ENCODE measurements at places on chromosomes 3 and 15.
A peak's percentile ranks its signal among the peaks of the same experiment; 100 is the strongest.

DNA sequence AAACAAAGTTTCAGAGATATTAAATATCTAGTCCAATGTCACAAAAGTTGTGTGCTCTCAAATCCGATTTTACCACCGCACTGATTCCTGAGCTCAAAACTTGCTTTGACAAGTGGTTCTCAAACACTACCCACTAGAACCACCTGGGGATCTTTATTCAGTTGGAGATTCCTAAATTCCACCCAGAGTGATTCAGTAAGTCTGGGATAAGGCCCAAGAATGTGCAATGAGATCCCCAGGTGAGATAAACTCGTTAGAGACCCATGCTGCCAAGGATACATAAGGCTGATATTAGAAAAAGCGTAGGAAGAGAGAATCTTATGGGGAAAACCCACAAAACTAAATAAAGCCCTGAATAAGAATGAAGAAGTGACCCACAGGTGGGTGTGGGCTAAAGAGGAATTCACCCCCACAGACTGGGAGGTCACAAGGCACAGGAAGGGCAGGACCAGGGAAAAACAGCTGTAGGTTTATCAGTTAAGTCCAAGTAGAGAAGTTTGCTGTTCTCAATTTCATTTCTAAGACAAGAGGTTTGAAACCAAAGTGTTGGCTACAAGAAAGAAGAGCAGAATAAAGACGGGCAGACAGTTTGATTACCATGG is 11.5 kb upstream of the RPS17 start:
- DNase-seq: no peak

- no peak for DNase-seq
Measured at GRCh38 chr15:73925848-73926218, 429 bp upstream of the LOXL1 start.

GRCh38 chr3:29721789-29722188 is 440.9 kb downstream of the RBMS3 start:
- no peak for DNase-seq

DNA sequence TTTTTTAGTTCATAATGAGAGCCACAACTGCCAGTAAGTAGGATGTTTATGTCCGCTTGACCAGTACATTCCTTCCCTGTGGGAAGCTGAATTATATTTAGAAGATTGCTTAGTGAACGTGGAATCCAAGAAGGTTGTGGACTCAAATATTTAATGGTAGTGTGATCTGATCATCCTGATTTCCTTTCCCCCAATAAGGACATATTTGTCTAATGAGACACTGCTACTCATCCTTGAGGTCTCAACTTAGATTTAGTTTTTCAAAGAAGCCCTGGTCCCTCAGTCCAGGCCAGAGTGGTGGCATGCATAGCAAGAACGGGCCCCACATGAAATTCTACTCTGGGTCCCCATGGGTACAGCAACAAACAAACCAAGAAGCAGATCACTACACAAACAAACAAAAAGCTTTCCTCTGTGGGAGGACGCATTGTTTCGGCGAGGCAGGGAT is 60.8 kb downstream of the USP13 start:
- DNase-seq: no peak

DNA sequence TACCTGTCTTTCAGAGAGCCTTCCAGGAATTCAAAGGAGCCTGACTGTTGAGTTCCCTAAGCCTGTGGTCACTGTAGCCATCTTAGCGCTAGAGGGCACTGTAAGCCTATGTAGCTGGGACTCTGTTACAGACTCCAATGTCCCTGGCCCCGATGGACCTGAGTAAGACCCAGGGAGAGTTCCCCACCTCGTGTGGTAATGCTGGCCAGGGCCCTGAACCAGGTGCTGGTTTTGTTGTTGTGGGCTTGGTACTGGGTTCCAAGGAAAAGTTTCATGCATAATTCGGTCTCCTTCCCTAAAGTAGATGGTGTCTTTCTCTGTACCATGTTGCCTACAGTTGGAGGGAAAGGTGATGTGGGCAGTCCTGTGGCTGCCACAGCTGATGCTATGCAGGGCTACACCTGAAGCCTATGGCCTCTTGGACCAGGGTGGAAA is 32.4 kb downstream of the CDAN1 start:
- DNase-seq: peak; percentile 63

DNA sequence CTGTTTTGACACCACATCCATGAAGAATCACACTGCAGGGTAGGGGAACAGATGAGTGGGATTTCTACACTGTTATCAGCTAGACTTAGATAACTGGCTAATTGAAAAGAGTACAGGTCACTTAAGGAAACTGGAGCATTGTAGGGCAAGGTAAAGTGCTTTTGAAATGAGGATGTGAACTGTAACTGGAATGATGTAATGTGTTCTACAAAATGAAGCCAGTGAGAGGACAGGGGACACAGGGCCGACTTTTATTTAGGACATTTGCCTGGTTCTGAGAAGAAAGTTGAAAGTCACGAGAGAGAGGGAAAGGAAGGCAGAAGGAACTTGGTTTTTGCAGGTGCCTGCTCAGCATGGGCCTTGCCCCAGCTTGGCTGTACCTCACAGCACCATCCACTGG is 50.5 kb downstream of the IGF1R start:
- no peak for DNase-seq

DNA sequence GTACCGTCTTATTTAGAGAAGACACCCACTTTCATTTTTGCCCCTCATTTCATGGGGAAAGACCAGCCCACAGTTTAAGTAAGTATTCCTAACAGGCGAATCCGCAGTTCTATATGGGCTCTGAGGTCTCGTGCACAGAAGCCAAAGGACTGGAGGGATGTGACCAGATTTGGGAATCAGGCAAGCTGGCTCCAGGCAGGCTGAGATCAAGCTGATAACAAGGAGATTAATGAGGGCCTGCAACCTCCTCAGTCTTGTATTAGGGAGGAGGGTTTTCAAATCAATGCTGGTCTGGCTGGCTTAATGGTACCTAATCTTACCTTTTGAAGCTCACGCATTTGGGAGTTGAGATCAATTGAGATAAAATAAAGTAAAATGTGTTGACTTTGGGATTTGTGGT is 15.3 kb downstream of the ST8SIA2 start:
- DNase-seq: no peak

GRCh38 chr15:65405791-65406423 is 16.8 kb downstream of the IGDCC4 start:
- DNase-seq: no peak

GRCh38 chr3:115022199-115022598 is 124.9 kb downstream of the ZBTB20 start:
- DNase-seq: no peak

DNA sequence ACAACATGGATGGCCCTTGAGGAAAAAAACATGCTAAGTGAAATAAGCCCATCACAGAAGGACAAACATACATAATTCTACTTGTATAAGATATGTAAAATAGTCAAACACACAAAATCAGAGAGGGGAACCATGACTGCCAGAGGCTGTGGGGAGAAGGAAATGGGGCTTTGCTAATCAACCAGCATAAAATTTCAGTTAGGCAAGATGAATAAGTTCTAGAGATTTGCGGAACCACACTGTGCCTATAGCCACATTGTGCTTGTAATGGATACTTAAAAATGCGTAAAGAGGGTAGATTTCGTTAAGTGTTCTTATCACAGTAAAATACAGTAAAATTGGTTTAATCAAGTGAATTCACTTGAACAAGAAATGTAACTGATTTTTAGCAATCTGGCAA is 33.7 kb upstream of the SPTBN5 start:
- no peak for DNase-seq

GRCh38 chr3:115808244-115808643 is 184.9 kb downstream of the GAP43 start:
- DNase-seq: no peak

- DNase-seq: no peak
Measured at GRCh38 chr3:126398423-126399350, 4.0 kb downstream of the CFAP100 start.

Measured in activated naive CD4-positive, alpha-beta T cell treated with Interleukin-2 at 50 U/mL for 16 hours (primary cell).